Activated naive CD8-positive, alpha-beta T cell treated with anti-CD3 and anti-CD28 coated beads for 36 hours (primary cell): ENCODE measurements at places on chromosomes 5 and 9. TPM values are rescaled to one million over a fixed set of nuclear protein-coding genes. Genes with fewer than 3 reads are reported as not detected.

Gene CDH12
- total RNA-seq: not detected

DNA sequence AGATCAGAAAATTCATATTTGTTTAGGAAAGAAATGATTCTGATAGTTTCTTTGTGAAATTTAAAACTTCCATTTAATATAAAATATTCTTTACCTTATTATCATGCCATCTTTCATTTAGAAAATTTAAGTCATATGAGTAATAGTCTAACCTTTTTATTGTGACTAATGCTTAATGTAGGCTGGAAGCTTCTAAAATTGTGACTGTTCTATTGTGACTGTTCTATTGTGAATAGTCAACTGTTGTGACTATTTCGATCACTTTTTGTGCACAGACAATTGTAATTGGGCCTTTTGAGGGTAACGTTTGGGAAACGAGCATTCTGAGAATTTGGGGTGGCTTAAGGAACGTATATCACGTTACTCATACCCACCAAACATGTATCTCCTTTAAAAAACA is 100.0 kb downstream of the PARP8 start:
- no peak for DNase-seq

- no peak for DNase-seq
Observed at GRCh38 chr5:129724647-129725046, 23.2 kb upstream of the MINAR2 start.

DNA sequence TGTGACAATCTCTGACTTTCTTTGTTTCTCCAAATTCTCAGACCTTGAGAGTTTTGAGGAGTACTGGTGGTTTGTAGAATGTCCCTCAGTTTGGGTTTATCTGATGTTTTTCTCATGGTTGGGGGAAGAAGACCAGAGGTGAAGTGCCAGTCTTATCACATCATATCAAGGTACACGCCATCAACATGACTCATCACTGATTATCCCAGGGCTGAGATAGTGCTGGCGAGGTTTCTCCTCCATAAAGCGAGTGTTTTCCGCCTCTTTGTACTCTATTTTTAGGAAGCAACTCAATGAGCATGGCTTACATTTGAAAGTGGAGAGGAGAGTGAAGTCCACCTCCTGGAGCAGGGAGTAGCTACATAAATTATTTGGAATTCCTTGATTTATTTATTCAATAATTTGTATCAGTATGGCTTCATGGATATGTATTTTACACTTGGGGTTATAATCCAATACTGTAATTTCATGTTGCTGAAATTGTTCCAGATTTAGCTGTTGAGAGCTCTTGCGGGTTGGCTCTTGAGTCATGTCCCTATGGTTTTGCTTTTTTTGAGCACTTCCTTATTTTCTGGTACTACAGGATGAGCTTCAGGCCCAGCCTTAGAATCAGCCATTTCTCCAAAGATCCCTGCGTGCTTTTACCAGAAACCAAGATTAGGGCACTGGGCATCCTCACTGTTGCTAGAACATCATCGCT is 23.9 kb downstream of the DCANP1 start:
- DNase-seq: no peak

Gene STK10
- total RNA-seq: 93.2 TPM

Gene ENG
- 18.8 TPM for total RNA-seq

DNA sequence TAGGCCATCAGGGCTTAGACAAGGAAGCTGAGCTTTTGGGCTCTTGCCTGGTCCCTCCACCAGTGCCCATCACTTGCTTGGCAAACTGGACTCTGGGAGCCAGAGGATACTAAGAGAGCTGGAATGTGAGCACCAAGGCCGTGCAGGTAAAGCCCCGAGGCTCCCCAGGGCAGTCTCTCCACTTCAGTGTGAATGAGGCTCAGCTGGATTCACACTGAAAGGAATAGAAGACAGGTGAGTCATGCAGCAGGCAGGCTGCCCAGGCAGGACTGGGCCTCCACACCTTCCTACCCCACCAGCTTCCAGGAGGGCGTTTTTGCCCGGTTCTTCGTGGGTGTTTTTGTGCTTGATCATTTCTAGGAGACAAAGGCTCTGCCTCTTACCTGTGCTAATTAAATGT is 7.3 kb upstream of the CTSV start:
- no peak for DNase-seq

DNA sequence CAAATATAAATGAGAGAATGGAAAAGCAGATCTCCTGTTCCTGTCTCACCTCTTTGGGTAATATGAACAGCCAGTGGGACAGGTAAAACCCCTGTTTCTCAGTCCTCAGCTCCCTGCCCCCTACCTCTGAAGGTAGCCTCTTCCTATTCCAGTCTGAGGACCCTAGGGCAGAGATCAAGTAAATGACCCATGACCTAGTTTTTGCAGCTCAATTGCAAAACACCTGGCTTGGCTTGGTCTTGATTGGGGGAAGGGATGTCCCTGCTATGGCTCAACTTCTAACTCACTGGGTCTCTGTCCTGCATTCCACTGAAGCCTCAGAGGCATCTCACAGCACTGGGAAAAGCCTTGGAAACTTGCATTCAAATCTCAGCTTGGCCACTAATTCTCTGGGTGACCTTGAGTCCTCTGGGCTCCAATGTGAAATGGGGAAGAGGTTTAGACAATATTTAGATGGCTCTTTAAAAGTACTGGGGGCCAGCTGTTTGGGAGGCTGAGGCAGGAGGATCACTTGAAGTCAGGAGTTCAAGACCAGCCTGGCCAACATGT is 1.6 kb upstream of the GALT start:
- DNase-seq: no peak
